Activated CD4-positive, alpha-beta memory T cell treated with anti-CD3 and anti-CD28 coated beads, Interleukin-2, amount 10 ng/mL, durations not matched to agents 7 days and 5 days (primary cell): ENCODE measurements at places on chromosomes 12 and 14. TPM values are rescaled to one million over a fixed set of nuclear protein-coding genes. Genes with fewer than 3 reads are reported as not detected.
A peak's percentile ranks its signal among the peaks of the same experiment; 100 is the strongest.

DNA sequence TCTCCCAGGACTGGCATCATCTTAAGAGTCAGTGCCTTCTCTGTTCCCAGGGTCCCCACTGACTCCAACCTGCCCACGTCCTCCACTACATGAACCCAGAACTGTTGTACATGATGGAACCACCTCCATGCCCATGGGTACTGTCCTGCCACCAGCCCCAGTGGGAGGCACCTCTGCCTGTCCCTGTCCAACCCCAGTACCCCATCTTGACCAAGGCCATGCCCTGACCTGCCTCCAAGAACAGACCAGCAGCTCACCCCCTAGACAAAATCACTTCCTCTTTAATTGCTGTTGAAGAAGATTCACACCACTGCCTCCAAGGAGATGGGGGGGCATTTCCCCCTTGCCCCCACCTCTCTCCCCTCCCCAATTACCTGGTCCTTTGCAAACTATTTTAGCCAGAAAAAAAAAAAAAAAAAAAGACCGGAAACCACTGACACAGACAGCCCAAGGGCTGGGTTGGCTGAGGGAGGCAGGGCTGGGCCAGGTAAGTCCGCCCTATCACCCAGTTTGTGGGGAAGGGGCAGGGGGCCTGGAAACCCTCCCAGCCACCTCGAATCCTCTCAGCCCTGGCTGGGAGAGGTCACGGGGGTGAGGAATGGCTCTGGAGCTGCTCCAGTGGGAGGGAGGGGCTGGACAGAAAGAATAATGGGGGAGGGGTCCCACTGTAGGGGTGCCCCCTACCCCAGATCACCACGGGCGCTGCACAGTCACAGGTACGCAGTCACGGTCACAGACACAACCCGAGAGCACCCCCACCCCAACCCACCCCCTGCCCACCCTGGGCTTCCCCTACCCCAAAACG, 13.4 kb downstream of the AGAP2 start:
- no peak for DNase-seq

GRCh38 chr12:51051787-51052186, 3.7 kb downstream of the LETMD1 start:
- no peak for DNase-seq

GRCh38 chr12:93403988-93404803, 26.5 kb downstream of the NUDT4 start:
- no peak for DNase-seq

DNA sequence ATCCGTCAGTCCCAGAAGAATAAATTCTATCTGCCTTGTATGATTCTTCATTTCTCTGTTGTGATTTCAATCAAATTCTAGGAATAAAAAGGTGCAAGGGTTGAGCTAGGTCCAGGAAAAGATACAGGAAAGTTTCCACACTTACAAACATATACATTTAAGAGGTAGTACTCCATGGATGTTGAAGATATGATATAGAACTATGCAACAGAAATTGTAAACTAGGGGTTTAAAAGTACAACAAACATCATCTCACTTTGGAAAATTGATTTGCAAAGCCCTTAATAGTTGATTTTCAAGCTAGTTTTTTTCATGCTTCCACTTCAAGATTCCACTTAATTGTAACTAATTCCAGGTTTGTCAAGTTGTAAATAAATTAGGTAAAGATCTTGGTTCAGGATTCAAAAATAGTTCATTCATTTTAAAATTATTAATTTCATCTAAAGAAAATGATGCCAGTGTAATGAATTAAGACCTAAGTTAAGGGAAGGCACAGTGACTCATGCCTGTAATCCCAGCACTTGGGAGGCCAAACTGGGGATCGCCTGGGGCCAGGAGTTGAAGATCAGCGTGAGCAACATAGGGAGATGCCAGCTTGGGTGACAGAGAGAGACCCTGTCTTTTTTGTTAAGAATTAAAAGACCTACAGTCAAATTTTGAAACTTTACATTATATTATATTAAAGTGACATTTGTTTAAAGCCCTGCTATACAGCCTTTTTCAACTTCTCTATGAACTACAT, at the start of gene OR6C70:
Gene OR6C70, minus strand, starts transcription at position 51 of the 742 bp plus-strand sequence. Its CDS starts 0 bp downstream, at position 51.
- no peak for DNase-seq

DNA sequence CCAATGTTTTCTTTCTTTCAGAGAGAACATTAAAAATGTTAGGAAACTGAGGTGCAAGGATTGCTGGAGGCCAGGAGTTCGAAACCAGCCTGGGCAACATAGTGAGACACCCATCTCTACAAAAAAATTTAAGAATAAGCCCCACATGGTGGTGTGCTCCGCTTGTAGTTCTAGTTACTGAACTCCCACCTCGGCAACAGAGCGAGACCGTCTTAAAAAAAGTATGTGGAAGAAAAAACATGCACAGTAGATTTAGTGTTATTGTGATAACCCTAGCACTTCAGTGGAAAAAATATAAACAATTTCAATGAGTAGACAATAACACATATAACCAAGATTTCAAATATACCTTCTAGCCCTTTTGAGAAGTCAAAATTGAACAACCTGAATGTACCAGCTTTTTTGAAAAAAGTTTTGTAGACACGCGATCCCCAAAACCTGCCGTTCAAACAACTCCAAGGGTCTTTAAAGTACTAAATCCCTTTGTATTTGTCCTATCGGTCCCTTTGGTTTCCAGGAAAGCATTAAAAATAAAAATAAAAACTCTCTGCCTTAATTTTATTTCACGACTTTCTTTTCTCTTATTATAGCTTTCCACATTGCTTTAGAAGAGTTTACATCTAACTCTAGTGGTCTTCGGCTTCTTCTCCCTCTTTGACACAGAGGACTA, 1.0 kb upstream of the ANO6 start:
- no peak for DNase-seq

DNA sequence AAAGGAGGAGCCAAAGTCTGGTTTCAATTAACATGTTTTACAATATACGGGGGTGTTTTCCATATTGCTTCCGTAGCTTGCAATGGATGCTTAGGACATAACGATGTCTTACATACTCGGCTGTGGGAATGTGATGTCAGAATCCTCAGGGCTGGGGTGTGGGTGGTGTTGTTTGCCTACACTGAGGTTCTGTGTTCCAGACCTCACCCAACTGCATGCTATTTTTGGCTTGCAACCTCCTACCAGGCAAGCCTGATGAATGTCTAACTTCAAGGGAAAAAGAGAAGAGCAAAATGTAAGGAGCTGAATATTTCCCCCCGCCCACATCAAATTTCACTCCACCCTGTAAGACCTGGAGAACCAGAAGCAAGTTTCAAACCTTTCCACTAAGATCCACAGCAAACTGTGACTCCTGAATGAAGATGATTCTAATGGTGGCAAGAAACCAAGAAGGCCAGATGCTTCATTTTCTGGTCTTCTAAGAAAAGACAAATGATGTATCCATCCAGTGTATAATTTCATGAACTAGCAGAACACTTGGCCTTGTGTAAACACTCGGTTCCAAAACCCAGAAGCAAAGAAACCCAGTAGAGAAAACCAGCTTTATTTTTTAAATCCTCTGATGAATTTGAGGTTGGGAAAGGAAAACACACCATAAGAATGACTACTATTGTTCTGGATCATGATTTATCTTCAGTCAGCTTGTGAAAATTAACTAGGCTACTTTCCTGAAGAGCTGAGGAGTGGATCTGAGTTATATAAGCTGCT, 227.9 kb downstream of the DACT1 start:
- DNase-seq: no peak

- no peak for DNase-seq
Observed at GRCh38 chr12:76790564-76791552, 26.9 kb downstream of the ZDHHC17 start.

GRCh38 chr14:67463900-67464299, 24.6 kb downstream of the TMEM229B start:
- DNase-seq: no peak

GRCh38 chr12:19423166-19423930, 15.9 kb upstream of the AEBP2 start:
- DNase-seq: no peak

DNA sequence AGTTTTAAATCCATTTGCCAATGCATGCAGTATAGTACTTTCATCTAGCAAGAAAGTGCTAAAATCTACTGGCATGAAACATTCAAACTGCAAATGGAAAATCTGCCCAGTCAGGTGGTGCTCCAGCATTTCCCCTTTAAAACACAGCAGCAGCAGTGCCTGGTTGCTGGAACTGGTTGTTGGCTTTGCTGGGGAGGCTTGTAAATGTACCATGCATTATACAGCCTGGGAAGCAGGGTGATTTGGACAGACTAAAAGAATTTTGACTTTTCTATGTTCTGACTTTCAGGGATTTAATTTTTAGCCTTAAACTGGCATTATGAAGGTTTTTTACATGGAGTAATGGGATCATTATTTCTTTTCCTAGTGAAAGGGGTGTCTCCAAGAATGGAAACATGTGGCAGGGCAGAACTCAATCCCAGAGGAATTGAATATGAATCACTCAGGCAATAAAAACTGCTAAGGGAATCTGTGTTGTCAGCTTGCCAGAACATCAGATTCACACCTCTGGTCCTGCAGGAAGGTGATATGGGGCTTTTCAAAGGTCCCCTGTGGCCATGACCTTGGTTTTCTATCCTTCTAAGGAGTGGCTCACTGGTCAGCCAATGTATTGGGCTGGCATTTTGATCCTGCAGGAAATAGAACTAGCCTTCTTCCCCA, 9.0 kb upstream of the PAX9 start:
- no peak for DNase-seq

MYF5 gene
- total RNA-seq: not detected

DNA sequence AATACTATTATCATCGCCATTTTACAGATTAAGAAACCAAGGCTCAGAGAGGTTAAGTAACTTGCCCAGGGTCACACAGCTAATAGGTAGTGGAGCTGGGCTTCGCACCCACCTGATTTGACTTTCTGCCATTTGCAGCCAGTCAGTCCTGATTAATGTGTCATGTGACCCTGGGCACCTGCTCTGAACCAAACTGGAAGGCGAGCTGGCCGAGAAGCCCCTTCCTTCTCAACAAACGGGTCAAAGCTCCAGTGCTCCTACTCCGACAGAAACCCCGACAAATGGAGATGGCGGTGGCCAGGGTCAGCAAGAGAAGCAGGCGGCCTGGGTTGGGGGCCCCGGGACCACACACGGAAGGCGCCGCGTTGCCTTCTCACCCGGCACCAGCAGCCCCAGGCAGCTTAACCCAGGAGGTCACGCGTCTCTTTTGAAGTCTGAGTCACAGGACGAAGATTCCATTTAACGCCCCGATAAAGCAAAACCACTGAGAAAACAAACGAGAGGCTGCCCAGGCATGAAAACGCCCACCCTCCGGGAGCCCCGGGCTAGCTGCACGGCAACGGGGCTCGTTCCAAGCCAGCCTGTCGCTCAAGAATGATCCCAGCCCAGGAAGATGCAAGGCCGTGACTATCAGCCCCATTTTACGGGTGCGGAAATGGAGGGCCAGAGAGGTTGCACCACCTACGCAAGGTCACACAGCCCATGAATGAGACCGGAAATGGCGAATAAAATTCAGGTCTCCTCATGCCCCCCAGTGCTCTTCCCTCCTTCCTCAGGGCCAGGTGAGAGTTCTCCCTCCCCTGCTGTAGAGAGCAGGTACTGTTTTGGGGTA, 124.8 kb downstream of the SCARB1 start:
- DNase-seq: no peak

- no peak for DNase-seq
Observed at GRCh38 chr14:101546706-101547105, 14.6 kb upstream of the DIO3 start.

GPR135 gene
- total RNA-seq: 0.95 TPM

DNA sequence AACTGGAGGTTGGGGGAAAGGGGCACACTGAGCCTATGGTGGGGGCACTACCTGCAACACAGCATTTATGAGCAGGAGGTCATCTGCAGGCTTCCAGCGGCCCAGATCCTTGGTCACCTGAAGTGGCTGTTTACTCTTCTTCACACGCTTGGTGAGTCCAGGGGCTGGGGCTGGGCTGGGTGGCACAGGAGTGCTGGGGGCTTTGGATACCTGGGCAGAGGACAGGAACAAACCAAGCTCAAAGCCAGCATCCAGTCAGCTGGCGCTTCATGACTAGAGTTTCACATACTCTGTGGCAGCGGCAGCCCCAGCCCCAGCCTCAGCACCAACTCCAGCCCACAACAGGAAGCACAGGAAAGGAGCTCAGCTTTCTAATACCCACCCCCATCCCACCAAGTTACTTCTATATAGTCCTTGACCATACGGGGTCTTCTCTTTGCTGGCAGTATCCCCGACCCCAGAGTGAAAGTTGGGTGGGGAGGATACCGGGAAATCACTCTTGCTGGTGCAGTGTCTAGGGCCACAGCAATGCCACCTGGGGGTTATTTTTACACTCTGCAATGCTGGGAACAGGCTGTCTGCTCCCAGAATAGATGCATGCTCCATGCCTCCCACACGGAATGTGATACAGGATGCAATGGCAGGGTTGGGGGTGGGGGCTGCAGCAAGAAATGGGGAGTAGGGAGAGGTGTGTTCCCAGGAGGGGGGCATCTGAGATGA, 3.1 kb downstream of the MCRS1 start:
- peak; percentile 58 for DNase-seq

DNA sequence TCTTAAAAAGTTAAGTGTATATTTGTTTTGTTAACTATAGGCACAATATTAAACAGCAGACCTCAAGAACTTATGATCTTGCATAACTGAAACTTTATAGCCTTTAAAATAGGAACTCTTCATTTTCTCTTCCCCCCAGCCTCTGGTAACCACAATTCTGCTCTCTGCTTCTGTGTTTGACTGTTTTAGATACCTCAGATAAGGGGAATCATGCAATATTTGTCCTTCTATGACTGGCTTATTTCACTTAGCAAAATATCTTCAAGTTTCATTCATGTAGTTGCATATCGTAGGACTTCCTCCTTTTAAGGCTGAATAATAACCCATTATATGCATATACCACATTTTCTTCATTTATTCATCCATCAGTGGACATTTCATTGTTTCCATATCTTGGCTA, 131.3 kb downstream of the PTPRO start:
- no peak for DNase-seq

GRCh38 chr14:94460631-94461416, 8.2 kb upstream of the SERPINA11 start:
- DNase-seq: no peak

SLC16A7 gene
- 22.0 TPM for total RNA-seq

GPR84 gene
- total RNA-seq: 0.25 TPM

NR2C1 gene
- total RNA-seq: 36.0 TPM

- no peak for DNase-seq
Observed at GRCh38 chr12:112239881-112240280, 114.5 kb downstream of the TRAFD1 start.

GRCh38 chr12:42144158-42144407, 591 bp downstream of the GXYLT1 start:
- DNase-seq: no peak

- no peak for DNase-seq
Observed at GRCh38 chr14:59147007-59147406, 41.5 kb upstream of the DAAM1 start.

- no peak for DNase-seq
Observed at GRCh38 chr14:92475451-92476187, 38.0 kb upstream of the RIN3 start.

- no peak for DNase-seq
Observed at GRCh38 chr14:54085841-54086240, 129.2 kb upstream of the BMP4 start.

TMEM117 gene
- 1.7 TPM for total RNA-seq

GRCh38 chr12:128690641-128691040, 133.1 kb downstream of the SLC15A4 start:
- DNase-seq: no peak

HIF1A gene
- total RNA-seq: 158 TPM

DDN gene
- total RNA-seq: 0.23 TPM

FITM1 gene
- 1.3 TPM for total RNA-seq
